ENCODE measurements at places on chromosomes 7 and 10. TPM values are rescaled to one million over a fixed set of nuclear protein-coding genes. Genes with fewer than 3 reads are reported as not detected.

Gene TAS2R41
- not detected for polyA plus RNA-seq

GRCh38 chr10:3887404-3887803, 102.4 kb upstream of the KLF6 start:
- H3K27me3 ChIP-seq = no peaks in the 10 kb centered on the region
- no peaks in the 10 kb centered on the region for H3K36me3 ChIP-seq
- no peak for DNase-seq

- peaks cover 18% of the 10 kb centered on the region for H3K27me3 ChIP-seq
- no peaks in the 10 kb centered on the region for H3K4me1 ChIP-seq
- H3K27ac ChIP-seq = no peak overlapping the region
- DNase-seq = no peak
Observed at GRCh38 chr10:75646916-75647315, 215.5 kb downstream of the LRMDA start.

DNA sequence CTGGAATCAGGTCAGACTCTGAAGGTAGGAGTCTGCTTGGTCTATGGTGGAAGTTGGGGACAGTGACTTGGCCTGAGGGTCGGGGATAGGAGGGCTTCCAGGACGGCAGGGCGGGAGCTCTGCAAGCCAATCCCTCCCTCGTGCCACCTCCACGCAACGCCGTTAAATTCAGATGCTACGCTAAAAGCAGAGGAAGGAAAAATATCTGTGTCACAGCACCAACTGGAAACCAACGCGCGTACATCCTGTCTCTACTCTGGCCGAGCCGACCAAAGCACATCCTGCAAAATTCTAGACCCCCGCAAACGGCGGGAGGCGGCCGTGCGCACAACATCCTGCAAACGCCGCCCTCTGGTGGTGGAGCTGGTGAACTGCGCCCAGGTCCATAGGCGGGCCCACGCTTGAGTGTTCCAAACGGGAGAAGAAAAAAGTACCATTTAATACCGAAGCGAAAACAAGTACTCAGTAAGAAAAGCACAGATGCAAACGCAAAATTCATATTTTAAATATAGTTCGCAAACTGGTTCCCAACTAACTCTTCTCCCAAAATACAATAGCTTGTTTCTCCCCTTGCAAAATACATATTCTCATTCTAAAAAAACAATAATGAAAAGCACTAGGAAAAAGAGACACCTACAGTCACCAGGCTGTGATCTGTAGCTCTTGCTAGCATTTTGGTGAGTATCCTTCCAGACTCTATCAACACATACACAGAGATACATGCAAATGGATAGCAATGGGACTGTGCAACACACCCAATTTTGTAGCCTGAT, 45.7 kb upstream of the HSPA12A start:
- H3K36me3 ChIP-seq = no peaks in the 10 kb centered on the region
- peak; percentile 87 for DNase-seq
- peaks cover 6% of the 10 kb centered on the region for H3K4me1 ChIP-seq
- H3K27me3 ChIP-seq = no peaks in the 10 kb centered on the region
- H3K4me3 ChIP-seq = peak overlapping the region; percentile 15

GRCh38 chr7:47350425-47350824, 231.5 kb downstream of the TNS3 start:
- no peak for DNase-seq
- no peak overlapping the region for H3K27ac ChIP-seq
- H3K4me3 ChIP-seq = no peak overlapping the region
- no peaks in the 10 kb centered on the region for H3K4me1 ChIP-seq

- DNase-seq = no peak
- no peaks in the 10 kb centered on the region for H3K27me3 ChIP-seq
- H3K36me3 ChIP-seq = no peaks in the 10 kb centered on the region
- peaks cover 15% of the 10 kb centered on the region for H3K4me1 ChIP-seq
Observed at GRCh38 chr10:30215623-30216022, 133.5 kb downstream of the MTPAP start.

GRCh38 chr7:129072479-129073011, 17.6 kb upstream of the TNPO3 start:
- H3K4me3 ChIP-seq = no peak overlapping the region
- no peak overlapping the region for H3K27ac ChIP-seq
- no peak for DNase-seq
- H3K4me1 ChIP-seq = no peaks in the 10 kb centered on the region

GRCh38 chr10:80197972-80198916, 7.1 kb downstream of the ANXA11 start:
- H3K27ac ChIP-seq = peak overlapping the region; percentile 99
- no peaks in the 10 kb centered on the region for H3K27me3 ChIP-seq
- peak; percentile 46 for DNase-seq
- H3K4me1 ChIP-seq = peaks cover 98% of the 10 kb centered on the region

GRCh38 chr10:53839440-53840039, 961.5 kb downstream of the PCDH15 start:
- no peak for DNase-seq
- H3K4me1 ChIP-seq = no peaks in the 10 kb centered on the region
- no peaks in the 10 kb centered on the region for H3K27me3 ChIP-seq
- H3K27ac ChIP-seq = no peak overlapping the region

- peaks cover 7% of the 10 kb centered on the region for H3K4me1 ChIP-seq
- H3K27ac ChIP-seq = no peak overlapping the region
- H3K36me3 ChIP-seq = no peaks in the 10 kb centered on the region
Observed at GRCh38 chr7:23242935-23243334, 3.6 kb upstream of the GPNMB start.

DNA sequence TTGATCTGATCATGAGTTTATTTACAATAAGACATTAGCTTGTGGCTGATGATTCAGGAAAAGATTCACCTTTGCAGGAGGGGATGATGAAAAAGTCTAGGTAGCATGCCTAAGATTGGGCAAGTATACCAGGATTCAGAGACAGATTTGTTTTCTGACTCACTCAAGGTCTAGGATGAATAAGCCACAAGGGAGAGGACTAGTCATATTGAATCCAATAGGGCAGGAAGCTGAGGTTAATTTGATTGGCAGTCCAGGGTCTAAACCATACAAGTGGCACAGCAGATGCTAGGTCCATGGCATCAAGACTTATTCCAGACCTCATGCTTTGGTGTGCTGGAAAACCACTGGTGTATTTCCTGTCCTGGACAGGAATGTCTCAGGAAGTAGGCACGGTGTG, 1133.4 kb downstream of the XPNPEP1 start:
- H3K27me3 ChIP-seq = no peaks in the 10 kb centered on the region
- H3K4me1 ChIP-seq = no peaks in the 10 kb centered on the region
- no peak for DNase-seq
- no peaks in the 10 kb centered on the region for H3K36me3 ChIP-seq
- no peak overlapping the region for H3K4me3 ChIP-seq
- no peak overlapping the region for H3K27ac ChIP-seq
